Keratinocyte (primary cell): ENCODE measurements at places on chromosomes 3 and 15. TPM values are rescaled to one million over a fixed set of nuclear protein-coding genes. Genes with fewer than 3 reads are reported as not detected.

GOLGA6L7 gene
- polyA plus RNA-seq = not detected in 3 replicates

RBP2 gene
- not detected in 3 replicates for polyA plus RNA-seq

- no peaks in the 10 kb centered on the region for H3K27me3 ChIP-seq
- no peaks in the 10 kb centered on the region for H3K36me3 ChIP-seq
- no peaks in the 10 kb centered on the region for H3K4me1 ChIP-seq
- no peak overlapping the region for H3K4me3 ChIP-seq
- H3K27ac ChIP-seq = no peak overlapping the region
Measured at GRCh38 chr15:93861956-93862741, 369.2 kb upstream of the MCTP2 start.

GRCh38 chr3:42246091-42246490, 19.9 kb downstream of the CCK start:
- no peak overlapping the region for H3K27ac ChIP-seq
- no peak for DNase-seq
- H3K4me3 ChIP-seq = no peak overlapping the region
- peaks cover 23% of the 10 kb centered on the region for H3K4me1 ChIP-seq
- H3K27me3 ChIP-seq = no peaks in the 10 kb centered on the region

DNA sequence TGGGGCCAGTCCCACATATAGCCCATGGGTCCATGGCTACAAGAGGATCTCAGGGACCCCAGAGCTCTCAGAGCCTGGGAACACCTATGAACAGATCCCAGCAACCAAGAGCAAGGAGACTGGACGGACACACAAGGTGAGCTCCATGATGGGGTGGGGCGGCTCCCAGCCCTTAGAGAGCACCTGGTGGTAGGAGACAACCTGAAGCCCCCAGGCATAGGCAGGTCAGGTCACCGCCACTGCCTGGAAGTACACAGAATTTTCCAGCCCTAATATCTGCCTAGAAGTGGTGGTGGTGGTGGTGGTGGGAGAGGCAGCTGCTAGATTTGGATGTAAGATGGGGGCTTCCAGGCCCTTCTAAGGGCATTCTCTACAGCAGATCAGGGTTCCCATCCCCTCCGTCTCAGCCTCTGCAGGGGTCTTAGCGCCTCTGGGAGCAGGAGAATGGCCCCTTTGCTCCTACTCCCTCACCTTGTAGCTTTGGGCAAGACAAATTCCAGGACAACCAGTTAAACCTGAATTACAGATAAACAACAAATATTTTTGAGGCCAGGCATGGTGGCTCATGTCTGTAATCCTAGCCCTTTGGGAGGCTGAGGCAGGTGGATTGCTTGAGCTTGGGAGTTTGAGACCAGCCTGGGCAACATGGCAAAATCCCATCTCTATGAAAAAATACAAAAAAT, 9.2 kb downstream of the SH2D7 start:
- H3K4me1 ChIP-seq = no peaks in the 10 kb centered on the region
- no peak overlapping the region for H3K4me3 ChIP-seq
- H3K27me3 ChIP-seq = no peaks in the 10 kb centered on the region

GRCh38 chr3:14869917-14870782, 51.4 kb downstream of the FGD5 start:
- no peak for DNase-seq
- no peak overlapping the region for H3K27ac ChIP-seq
- H3K27me3 ChIP-seq = peaks cover 18% of the 10 kb centered on the region
- H3K36me3 ChIP-seq = no peaks in the 10 kb centered on the region
